ENCODE measurements at places on chromosomes 3 and 15.

GRCh38 chr15:98785807-98786621 is 137.7 kb downstream of the IGF1R start:
- DNase-seq, result peak; percentile 99

- no peak for DNase-seq
These were observed 33.6 kb downstream of the GPR171 start for GRCh38 chr3:151169262-151169947.

DNA sequence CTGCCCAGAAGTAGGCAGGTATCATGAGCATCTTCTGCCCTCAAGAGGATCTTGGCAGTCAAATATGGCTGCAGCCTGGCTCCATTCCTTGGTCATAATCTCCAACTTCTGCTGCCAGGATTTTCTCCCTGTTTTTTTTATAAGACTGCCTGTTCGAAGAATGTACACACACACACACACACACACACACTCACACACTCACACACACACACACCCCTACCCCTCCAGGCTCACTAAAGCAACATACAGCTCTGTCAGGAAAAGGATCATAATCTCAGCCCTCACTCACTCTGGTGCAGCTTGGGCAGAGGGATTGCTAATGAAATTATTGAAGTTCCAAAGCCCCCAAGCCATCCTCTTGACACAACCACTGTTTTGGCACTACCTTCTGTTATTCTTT is 129.2 kb upstream of the BFSP2 start:
- no peak for DNase-seq

DNA sequence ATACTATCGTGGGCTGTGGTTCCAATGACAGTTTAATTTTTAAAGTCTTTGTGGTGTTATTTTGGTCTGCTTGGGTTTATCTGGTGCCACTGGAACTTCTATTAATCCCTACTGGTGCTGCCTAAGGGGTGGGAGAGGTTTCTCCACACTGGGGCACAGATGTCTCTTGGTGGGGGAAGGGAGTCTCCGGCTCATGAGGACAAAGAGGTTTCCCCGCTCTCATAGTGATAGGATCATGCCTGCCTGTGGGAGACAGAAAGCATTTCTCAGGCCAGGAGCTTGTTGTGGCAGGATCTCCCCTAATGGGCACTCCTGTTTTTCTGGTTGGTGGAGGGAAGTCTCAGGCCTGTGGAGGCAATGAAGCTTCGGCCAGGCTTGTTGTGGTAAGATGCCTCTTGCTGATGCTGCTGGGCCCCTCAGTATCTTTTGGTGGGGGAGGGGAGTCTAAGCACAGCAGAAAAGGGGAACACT is 84.3 kb upstream of the THRB start:
- DNase-seq, result peak; percentile 85

DNA sequence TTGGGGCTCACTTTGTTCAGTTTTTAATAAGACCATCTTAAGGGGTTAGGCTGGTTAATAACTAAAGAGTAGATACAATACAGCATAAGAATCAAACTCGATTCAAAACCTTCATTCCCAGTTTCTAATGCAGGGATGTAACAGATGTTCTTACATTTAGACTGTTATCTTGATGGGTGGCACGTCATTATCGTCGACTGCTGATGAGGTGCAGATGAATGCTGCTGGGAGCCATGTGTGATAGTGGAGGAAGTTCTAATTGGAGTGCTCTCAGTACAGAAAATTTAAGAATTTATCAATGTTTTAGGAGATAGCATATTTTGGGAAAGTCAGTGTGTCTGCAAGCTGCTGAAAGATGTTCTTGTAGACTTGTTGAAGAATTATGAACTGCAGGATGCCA is 331.5 kb downstream of the PTPRG start:
- DNase-seq, result peak; percentile 32

GRCh38 chr3:126452213-126452612 is 23.5 kb downstream of the ZXDC start:
- DNase-seq, result no peak

GRCh38 chr15:82545002-82545401 is 4.7 kb upstream of the RPS17 start:
- peak; percentile 78 for DNase-seq

GRCh38 chr3:158107605-158108444 is 1.6 kb upstream of the SHOX2 start:
- no peak for DNase-seq

DNA sequence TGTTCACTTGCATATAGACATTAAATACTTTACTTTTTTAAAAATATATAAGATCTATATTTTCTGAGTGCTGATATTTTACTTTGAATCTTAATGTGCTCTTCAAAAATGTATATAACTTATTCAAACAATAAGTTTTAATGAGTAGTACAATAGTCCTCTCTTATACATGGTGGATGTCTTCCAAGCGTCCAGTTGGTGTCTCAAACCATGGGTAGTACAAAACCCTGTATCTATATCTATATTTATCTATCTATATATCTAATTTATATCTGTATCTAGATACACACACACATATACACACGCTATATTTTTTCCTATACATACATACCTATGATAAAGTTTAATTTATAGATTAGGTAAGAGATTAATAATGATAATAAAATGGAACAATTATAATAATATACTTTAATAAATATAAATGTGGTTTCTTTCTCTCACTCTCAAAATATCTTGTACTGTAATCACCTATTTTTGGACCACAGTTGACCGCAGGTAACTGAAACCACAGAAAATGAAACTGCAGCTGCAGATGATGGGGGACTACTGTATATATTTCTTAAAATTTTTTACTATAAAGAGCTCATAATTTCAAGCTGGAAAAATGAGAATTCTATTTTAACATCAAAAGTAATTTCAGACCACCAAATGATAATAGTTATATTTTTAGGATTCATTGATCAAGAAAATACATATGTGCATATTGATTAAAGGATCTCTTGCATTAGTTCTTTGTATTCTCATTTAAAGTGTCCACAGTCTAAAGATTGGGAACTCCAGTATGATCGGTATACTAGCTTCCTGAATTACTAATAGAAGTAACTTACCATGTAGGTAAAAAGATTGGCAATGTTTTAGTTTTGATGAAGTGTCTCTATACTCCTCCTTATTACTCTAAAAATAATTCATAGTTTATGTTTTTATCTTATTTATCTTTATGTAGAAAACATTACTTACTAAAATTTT is 215.1 kb upstream of the MLF1 start:
- DNase-seq, result no peak

GRCh38 chr3:9386078-9386459 is 11.3 kb upstream of the SETD5 start:
- DNase-seq, result no peak

DNA sequence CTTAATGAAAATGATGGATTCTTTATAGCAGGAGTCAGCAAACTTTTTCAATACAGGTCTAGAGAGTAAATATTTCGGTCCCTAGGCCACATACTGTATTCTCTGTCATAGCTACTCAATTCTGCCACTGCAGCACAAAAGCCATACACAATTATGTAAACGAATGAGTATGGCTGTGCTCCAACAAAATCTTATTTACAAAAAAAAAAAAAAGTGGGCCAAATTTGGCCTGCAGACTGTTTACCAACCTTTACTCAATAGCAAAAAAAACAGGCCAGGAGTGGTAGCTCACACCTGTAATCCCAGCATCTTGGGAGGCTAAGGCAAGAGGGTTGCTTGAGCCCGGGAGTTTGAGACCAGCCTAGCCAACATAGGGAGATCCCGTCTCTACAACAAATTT is 41.1 kb downstream of the TTBK2 start:
- DNase-seq, result no peak

DNA sequence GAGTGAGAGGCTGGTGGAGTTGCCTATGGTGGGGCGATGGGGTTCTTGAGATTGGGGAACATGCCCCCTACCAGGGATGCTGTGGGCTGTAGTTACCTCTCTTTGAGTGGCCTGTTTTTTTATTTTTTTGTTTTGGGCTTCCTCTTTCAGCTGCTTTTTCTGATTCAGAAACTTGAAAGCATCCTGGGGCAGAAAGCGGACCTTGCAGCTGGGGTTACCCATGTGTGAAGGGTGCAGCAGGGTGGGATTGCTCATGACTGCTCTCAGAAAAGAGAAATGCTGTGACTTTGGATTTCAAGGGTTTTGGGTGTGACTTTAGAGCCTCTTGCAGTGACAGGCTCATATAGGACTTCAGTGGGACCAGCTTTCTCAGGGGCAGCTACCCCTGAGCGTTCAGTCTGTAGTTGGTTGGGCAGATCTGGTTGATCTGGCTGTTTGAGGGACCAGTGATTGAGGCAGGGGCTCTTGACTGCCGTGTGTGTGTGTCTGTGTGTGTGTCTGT is 1.8 kb downstream of the LIMD1 start:
- no peak for DNase-seq

- DNase-seq, result no peak
These were observed 805.3 kb upstream of the LMCD1 start for GRCh38 chr3:7696320-7696719.

DNA sequence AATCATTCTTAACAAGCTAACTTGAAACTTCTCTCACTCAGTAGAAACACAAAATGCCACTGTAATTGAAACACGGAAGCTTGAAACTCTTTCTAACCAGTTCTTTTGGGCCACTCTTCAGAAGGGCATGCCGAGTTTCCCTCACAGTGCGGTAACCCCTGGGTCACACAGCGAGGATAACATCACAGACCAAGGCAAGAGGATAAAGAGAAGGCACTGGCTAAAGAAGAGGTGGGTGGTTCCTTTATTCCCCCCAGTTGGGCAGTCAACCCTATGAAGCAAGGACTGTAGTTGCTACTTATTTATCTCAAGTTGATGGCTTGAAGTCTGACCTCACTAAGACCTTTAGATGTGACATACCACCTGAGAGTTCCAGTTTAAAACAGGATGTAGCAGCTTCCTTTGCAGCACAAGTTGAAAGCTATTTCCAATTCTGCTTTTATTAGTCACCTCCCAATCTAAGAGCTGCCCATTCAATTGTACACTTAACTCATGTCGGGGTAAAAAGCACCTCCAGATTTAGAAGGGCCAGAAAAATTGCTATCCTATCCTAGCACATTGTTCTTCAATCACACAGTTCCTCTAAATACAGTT is 272.4 kb downstream of the TIGIT start:
- DNase-seq, result no peak
